ENCODE measurements at places on chromosomes 4 and X.
A peak's percentile ranks its signal among the peaks of the same experiment; 100 is the strongest.

DNA sequence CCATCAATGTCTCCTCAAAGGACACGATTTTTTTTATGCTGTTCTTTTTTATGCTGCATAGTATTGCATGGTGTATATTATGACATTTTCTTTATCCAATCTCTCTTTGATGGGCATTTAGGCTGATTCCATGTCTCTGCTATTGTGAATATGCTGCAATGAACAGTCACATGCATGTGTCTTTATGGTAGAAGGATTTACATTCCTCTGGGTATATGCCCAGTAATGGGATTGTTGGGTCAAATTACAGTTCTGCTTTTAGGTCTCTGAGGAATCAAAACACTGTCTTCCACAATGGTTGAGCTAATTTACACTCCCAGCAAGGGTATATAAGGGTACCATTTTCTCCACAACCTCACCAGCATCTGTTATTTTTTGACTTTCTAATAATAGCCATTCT is 113.9 kb downstream of the GRIA3 start:
- DNase-seq = no peak

GRCh38 chr4:184473499-184474262 is 669 bp downstream of the IRF2 start:
- DNase-seq = peak; percentile 6

DNA sequence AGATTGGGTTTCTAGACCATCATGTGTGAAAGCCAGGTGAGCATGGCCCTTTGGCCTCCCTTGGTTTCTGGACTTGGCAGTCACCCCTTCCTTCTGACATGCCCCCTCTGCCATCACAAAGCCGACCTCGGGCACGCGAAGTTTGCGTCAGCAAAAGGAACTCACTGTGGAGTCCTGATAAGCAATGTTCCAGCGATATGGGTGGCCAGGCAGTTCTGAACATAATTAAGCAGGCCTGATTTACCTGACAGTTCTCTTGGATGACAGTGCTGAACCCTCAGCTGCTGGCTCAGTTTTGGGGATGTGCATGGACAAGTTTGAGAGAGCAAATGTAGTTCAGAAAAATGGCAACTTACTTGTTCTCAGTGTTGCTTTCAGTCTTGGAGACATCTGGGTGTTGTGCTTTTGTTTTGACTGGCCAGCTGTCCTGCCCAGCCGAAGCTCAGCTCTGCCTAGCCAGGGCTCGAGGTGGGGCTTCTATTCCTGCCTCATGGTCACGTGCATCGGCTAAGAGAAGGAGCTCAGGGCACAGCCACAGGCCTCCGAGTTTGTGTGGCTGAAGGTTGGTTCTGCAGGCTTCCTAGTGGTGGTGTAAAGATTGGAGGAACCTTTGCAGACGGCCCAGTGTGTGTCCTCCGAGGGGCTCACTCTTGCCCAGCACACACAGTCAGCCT is 78.3 kb downstream of the CLDN34 start:
- DNase-seq = no peak

DNA sequence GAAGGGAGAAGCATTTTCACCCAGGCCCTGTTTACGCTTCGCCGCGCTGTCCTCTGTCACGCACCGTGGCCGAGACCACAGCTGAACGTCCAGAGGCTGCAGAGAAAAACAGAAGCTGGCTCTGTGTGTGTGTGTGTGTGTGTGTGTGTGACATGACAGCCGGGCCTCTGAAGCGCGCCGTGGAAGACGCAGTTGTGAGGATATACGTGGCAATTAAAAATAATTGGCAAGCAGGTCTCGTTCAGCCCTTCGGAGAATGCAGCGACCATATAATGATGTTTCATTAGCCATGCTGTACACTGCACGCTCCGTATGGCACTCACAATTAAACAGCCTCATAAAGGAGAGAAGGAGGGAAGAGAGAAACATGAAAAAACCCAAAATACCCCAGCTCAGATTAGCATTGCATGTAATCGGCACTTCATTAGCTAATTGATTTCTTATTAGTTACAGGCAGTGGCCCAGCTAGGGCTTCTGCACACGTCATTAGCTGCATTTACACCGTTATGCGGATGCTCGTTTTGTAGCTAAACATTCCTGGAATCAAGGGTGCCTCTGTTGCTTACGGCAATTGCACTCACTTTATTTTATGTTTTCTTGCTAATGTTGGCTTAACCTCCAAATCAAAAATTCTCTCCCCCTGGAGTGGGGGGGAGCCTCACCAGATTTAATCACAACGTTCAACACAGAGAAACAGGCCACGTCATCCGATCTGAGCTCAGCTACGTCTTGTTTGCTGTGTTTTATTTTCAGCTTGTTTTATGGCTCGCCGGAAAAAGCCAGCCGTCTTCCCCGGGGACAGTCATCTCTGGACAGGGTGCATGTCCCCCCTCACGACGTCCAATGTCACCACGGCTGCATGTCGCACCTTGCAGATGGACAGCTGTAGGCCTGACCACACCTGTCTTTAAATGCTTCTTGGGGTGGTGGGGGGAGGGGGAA is 74.6 kb upstream of the SHOX start:
- no peak for DNase-seq

GRCh38 chrX:78643096-78643495 is 16.0 kb downstream of the RTL3 start:
- DNase-seq = no peak

- no peak for DNase-seq
Observed at GRCh38 chr4:72312032-72312650, 256.9 kb downstream of the ADAMTS3 start.

GRCh38 chrX:69603566-69604194 is 12.2 kb upstream of the EDA start:
- DNase-seq = no peak

GRCh38 chr4:38670939-38671591 is 7.1 kb downstream of the KLF3 start:
- no peak for DNase-seq

DNA sequence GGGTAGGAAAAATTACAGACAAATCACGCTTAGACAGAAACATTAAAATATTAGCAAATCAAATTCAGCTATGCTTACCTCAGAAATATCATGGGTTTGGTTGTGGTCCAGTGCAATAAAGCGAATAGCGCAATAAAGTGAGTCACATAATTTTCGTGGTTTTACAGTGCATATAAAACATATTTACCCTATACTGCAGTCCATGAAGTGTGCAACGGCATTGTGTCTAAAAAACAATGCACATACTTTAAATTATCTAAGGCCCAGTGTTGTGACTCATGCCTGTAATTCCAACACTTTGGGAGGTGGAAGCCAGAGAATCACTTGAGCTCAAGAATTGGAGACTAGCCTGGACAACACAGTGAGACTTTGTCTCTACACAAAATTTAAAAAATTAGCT is 195.7 kb upstream of the IL1RAPL1 start:
- DNase-seq = no peak

DNA sequence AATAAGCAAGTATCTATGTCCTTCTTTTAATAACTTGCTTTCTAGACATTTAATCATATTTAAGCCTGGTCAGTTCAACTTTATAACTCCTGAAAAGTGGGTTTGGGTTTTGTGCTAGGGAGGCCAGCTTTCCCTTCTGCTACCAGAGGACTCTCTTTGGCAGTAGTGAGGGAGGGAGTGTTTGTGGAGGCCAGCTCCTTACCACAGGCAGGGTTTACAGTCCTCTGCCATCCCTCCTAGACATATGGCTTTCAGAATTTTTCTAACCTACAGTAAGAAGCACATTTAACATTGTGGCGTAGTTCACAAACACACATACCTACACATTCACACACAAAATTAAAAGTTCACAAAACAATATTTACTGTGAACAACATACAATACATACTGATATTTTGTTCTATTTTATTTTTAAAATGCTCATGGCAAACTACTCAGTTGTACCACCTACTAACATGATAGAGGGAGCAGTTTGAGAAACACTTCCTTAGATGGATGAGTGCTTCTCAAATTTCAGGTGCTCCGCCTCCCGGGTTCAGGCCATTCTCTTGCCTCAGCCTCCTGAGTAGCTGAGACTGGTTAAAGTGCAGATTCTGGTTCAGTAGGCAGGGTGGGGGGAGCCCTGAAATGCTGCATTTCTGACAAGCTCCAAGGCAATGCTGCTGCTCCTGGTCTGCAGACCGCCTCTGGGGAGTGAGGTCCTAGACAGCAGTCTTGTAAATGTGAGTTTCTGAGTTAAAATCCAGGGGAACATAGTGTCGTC is 86.7 kb downstream of the PTTG2 start:
- no peak for DNase-seq

DNA sequence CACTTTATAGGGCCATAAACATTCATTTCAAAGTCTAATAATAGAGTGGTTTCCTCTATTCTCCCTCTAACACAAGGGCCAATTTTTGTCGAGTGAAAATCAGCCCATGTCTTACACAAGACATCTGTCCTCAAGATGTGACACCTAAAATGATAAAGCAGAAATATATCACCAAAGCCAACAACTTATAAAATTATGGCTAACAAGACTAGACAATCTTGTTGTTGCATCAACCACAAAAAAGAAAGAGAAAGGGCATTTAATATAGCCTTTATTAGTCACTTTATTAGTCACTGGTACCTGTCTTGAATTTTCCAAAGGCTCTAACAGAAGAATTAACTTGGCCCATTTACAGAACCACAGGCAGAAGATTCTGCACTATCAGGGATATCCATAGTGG is 161.6 kb downstream of the SMIM20 start:
- no peak for DNase-seq

DNA sequence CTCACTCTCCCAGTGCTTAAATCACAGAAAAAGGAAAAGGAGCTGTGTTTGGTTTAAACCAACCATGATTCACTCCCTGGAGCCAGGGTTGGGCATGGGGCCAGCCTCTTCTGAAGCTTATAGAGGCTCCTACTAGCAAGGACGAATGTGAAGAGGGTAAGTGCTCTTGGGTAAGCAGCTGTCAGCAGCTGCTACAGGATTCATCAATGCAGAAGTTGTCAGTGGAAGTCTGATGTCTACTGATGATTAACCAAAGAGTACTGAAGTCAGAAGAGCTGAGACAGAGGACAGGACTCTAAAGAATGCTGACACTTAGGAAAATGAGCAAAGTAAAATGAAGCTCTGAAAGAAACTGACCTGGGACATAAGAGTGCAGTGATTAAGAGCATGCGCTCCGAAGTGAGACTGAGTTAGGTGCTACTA is 32.7 kb upstream of the JADE1 start:
- no peak for DNase-seq

- DNase-seq = no peak
Observed at GRCh38 chr4:126465341-126465740, 1150.6 kb downstream of the FAT4 start.

DNA sequence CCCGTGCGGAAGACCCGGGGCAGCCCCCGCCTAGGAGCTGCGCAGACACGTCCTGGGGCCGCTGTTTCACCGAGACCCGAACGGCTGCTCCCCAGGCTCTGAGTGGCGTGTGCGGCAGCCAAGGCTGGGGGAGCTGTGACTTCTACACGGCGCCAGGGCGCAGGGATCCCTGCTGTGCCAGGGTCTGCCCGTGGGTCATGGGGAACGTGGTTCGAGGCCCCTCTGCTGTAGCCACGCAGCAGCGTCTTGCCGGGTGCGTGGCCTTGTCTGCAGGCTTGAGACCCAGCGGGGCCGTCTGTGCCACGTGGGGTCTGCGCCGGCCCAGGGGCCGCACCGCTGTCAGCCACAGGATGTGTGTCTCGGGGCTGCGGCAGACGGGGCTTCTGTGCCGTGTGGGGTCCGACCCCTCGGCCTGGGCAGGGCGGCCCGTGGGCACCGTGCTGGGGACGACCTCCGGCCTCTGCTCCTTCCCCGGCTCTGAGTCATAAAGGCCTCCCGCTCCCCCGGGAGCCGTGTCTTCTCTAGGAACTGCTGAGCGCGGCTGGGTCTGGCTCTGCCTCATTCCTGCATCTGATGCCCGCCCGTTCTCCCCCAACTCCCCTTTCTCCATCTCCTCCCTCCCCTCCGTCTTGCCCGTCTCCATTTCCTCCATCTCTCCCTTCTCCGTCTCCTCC is 12.7 kb upstream of the GTPBP6 start:
- DNase-seq = no peak

GRCh38 chrX:109403922-109404321 is 78.0 kb downstream of the GUCY2F start:
- no peak for DNase-seq

DNA sequence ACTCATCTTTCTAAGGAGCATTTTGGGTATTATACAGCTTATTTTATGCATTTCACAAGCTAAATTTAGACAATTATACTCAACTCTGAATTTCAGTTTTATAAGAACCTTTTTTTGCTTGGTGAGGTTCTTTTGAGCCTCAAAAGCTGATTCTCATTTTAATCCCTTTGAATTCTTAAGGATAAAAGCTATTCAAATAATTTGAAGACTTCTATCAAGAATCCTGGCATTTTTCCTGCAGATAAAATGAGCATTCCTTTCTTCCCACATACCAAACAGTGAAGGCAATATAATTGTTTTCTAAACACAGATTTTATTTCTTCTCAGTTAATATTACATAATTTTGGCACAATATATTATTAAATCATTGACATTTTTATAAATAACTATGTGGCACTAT is 118.4 kb upstream of the GPM6A start:
- no peak for DNase-seq

- DNase-seq = no peak
Observed at GRCh38 chrX:69207216-69207615, 42.0 kb upstream of the PJA1 start.

GRCh38 chrX:86121916-86122315 is 26.3 kb upstream of the DACH2 start:
- no peak for DNase-seq

- no peak for DNase-seq
Observed at GRCh38 chr4:166493924-166494345, 620.9 kb downstream of the TLL1 start.

- DNase-seq = no peak
Observed at GRCh38 chr4:176529574-176529973, 209.8 kb downstream of the SPCS3 start.

DNA sequence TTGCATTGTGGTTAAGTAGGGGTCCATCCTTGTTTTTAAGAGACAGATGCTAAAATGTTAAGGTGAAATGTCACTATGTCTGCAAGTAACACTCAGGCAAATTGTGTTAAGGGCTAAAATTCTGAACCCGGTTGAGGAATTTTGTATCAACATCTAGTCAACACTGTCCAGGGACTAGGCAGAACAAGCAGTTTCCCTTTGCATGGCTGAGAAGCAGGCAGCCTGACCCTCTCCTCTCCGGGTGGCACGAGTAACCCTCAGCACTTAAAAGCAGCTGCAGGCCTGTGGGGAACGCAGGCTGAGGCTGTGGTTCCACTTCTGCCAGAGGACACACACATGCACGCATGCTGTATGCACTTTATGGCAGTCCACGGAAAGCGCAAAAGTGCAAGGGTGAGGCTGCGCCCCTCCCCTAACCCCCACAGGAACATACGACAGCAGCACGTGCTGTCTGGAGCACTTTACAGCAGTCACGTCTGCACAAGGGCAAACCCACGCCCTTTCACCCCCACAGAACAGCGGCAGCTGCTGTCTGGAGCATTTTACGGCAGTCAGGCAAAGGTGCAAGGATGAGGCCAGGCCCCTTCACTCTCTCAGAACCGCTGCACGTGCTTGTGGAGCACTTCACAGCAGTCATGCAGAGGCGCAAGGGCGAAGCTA is 619 bp upstream of the MPC1L start:
- no peak for DNase-seq

GRCh38 chrX:81231476-81231875 is 29.6 kb downstream of the SH3BGRL start:
- DNase-seq = no peak

All from NCI-H1930 (cell line).